Renal cortex interstitium (tissue), 15 donors: ENCODE measurements at places on chromosomes 6 and 20.

- no peak for DNase-seq
Observed at GRCh38 chr20:63125581-63125837, 90.4 kb downstream of the YTHDF1 start.

DNA sequence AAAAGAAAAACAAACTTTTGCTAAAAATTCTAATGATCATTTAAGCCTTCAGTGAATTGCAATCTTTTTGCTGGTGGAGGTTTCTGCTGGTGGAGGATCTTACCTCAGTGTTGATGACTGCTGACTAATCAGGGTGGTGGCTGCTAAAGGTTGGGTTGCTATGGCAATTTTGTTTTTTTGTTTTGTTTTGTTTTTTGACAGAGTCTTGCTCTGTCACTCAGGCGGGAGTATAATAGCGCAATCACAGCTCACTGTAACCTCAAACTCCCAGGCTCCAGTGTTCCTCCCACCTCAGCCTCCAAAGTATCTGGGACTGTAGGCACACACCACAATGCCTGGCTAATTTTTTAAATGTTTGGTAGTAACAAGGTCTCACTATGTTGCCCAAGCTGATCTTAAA, 94.7 kb downstream of the ANKRD6 start:
- no peak for DNase-seq

- DNase-seq = no peak
Observed at GRCh38 chr6:56383160-56383559, 135.8 kb upstream of the COL21A1 start.

- DNase-seq = no peak
Observed at GRCh38 chr6:150211700-150212511, 69.1 kb downstream of the PPP1R14C start.

- no peak for DNase-seq
Observed at GRCh38 chr6:2767657-2768524, 2.7 kb downstream of the WRNIP1 start.

DNA sequence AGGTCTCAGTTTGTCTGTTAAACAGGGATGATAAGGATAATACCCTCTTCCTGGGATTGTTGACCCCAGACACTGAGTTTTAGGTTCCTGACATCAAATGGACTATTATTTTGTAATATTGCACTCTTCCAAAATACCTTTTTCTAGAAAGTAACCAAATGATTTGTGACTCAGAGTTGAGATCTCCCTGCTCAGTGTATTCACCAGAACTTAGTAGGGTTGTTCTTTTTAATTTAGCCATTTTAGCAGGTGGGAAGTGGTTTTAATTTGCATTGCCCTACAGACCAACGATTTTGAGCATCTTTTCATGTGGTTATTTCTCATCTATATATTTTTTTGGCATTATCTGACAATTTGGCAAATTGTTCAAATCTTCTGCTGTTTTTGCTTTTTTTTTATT, 75.1 kb downstream of the TMEM242 start:
- DNase-seq = no peak

GRCh38 chr20:39016041-39016440, 53.9 kb downstream of the DHX35 start:
- DNase-seq = no peak

DNA sequence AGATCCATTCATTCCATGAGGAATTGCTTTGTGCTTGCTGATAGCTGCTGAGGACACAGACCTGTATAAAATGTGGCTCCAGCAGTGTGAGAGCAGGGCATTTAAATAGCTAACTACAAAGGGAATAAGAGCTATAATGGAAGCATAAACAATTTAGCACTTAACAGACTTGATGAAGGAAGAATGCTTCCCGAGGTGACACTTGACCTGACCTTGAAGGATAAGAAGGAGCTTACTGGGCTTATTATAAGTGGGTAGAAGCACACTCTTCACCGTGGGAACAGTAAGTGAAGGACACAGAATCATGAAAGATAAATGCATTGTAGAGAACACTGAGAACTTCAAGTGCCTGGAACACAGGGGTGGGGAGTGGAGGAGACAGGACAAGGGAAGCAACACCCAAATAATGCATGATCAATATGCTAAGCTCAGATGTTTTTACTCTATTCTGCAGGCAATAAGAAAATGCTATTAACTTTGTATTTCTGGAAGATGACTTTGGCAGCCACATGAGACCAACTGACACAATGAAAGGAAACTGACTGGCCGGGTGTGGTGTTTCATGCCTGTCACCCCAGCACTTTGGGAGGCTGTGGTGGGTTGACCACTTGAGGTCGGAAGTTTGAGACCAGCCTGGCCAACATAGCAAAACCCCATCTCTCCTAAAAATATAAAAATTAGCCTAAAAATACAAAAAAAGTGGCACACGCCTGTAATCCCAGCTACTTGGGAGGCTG, 84.2 kb downstream of the EPB41L2 start:
- DNase-seq = no peak

DNA sequence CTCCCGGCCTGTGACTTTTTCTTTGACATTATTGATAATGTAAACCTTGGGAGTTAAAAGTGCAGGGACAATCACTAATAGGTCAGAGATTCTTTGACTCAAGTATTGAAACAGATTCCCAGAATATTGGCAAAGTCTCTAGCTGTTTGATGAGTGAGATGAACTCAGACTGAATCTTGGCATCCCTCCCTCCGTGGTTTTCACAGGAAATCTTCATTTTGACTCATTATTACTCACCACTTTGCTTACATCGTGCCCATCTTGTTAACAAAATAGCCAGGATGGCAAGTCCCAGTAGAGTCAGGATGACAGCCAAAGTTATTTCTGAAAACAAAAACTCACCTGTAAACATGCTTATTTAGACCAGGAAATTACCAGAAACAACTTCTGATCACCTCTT, 2.0 kb downstream of the TSBP1 start:
- no peak for DNase-seq

DNA sequence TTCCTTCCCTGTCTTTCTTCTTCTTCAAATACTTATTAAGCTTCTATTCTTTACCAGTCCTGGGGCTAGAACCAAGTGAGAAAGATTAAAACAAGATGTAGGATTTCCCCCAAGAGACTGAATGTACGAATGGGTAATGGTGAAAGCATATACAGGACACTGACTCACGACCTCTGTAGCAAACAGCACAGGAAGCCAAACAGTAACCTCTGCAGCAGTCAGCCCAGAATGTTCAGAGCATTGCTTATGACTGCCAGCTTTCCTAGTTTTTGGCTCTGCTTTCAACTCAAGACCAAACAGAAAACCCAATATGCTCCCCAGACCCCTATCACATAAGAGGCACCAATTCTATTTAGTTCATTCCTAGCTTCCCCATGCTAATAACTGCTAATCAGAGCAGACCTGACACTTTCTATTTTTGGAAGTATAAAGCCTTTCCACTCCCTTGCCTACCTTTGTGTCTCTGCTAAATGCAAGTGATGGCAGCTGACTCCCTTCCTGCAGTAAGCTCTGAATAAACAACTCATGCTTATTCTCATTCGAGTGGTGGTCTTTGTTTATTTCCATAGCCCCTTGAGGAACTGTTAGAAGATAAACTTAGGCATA, 690.6 kb downstream of the EPM2A start:
- DNase-seq = no peak

- no peak for DNase-seq
Observed at GRCh38 chr6:100751590-100751989, 129.5 kb downstream of the ASCC3 start.

DNA sequence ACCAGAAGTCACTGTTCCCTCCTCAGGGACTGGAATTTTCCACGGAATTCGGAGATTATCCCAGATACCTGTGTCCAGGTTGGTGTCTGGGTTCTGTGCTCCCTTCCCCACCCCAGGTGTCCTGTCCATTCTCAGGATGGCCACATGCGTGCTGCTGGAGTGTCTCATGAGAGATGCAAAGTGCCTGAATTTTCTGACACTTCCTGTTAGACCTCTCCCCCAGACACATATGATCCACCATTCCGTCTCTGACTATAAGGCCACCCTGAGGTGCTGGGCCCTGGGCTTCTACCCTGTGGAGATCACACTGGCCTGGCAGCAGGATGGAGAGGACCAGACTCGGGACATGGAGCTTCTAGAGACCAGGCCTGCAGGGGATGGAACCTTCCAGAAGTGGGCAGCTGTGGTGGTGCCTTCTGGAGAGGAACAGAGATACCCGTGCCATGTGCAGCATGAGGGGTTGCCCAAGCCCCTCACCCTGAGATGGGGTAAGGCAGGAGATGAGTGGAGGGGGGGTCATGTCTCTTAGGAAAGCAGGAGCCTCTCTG, 14.4 kb upstream of the HLA-A start:
- no peak for DNase-seq

DNA sequence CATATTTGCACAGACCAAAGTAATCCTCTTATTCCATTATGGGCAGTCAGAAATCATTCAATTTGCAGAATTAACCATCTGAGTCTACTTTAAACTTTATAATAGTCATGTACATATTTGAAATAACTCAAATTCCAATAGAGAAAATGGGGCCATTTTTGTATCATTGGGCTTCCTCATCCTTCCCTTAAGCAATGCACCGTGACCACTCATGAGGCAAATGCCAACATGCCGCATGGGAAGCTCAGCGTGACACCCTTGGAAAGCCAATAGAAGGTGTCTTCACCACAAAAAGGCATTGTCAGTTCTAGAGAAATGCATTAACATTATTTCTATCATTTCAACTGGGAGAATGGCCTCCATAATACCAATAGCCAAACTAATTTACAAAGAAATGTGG, 38.5 kb downstream of the SIM1 start:
- no peak for DNase-seq

DNA sequence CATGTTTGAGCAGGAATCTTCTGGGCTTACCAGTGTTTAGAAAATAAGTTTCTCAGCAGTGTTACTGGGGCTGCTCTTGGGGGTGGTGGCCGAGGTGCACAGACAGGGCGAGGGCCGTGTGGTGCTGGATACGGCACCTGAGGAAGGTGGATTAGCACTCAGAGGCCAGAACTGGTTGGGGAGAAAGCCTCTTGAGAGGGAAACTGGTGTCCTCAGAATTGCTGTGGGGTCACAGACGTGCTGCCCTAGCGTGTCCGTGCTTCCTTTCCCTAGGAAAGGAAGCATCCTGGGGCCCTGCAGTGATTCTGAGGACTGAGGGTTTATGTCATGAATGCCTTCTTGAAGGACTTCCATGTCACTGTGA, 32.1 kb upstream of the SLC22A1 start:
- DNase-seq = no peak

GRCh38 chr6:10719964-10720264, 3.0 kb upstream of the TMEM14C start:
- no peak for DNase-seq

GRCh38 chr6:5909721-5910120, 97.0 kb downstream of the NRN1 start:
- no peak for DNase-seq

DNA sequence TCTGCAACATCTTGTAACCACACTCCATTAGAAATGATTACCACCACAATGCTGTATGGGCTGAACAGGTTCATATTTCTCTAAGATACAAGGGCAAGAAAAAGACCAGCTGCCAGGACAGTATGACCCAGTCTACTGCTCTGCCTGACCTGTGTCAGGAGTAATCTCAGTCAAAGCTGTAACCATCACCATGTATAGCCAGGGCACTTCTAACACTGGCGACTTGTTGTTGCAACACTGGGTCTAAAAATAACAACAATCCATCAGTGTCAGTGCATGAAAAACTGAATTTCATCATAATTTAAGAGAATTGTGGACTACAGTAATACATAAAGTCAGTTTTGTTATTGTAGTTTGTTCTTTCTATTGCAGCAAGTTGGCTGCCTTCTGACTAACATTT, 738.6 kb upstream of the ADGRB3 start:
- no peak for DNase-seq

DNA sequence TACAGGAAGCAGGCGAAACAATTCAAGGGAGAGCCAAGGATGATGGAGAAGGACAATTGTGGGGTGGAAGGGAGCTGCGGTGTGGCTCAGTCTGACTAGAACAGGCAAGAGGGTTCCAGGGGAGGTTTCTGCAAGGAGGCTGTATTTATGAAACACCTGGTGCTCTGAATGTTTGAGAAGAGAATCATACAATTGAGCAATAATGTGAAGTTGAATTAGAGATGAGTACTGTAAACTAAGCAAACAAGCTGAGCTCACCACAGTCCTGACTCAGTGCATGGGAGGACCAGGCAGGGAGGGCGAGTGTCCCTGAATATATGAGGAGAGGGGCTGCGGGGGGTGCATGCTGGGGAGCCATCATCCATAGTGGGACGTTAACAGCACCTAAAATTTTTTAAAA, 279.7 kb downstream of the KIF16B start:
- DNase-seq = no peak

- no peak for DNase-seq
Observed at GRCh38 chr6:168189200-168190013, 110.4 kb upstream of the FRMD1 start.

DNA sequence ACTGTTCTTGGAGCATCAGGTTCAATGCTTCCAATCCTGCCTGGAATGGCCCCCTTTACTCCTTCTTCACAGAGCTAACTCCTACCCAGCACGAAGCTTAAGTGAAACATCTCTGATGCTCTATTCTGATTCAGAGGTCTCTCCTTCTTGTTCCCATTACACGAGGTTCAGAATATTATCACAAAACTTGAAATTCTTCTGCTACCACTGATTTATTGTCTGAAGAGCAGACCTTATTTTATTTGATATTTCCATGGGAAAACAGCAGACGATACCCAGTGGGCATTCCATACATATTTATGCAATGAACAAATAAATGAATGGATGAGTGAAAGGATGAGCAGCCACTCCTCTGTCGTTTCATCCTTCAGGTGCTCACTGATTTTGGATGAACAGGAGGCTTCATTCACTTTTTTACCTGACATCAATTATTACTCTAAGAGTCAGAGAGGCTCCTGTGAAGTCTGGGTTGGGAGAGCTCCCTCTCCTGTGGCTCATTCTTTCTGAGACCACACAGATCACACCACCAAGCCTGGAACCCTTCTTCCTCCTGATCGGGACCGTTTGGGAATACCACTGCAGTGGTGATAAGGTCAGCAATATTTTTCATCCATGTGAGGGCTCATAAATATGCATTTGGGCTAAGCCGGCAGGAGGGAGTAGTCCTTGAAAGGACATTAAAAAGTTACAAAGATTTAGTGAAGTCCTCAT, 25.8 kb downstream of the SMLR1 start:
- no peak for DNase-seq

DNA sequence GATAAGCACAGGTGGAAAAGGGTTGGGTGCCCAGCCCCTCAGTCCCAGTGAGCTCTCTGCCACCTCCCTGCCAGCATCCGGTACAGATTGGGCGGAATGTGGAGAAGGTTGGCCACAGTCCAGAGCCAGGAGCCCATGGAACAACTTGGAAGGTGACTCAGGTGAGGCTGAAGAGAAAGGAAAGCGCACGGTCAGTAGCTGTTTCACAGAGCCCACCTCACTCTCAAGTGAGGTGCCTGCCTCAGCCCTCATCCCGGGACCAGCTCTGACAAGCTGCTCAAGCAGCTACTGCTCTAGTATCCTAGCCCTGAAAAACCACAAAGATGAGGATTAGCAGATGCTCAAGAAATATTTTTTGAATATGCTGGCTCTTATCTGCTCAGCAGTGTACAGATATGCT, 1.1 kb upstream of the MMP24OS start:
- DNase-seq = no peak

DNA sequence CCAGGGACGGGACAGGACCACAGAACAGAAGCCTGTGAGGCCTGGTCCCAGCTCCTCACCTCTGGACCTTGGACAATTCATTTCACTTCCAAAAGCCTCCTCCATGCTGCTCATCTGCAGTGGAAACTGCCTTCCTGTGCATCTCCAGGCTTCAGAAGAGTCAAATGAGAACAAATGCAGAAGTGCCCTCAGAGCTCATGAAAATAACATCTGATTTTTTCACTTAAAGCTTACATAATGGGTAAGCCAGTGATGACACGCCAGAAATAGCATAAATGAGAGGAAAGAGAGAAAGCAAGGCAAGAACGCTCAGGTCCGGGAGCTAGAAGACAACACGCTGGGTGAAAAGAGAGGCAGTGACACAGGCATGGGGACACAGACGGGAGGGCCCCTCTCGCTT, 7.9 kb downstream of the CNKSR3 start:
- no peak for DNase-seq
